LHCN-M2 (cell line): ENCODE measurements at places on chromosomes 3 and 15. TPM values are rescaled to one million over a fixed set of nuclear protein-coding genes. Genes with fewer than 3 reads are reported as not detected.

ZPLD1 gene
- 1.1 and 1.2 TPM in 2 replicates for total RNA-seq

SMAD6 gene
- 2.4 and 3.3 TPM in 2 replicates for total RNA-seq

RTP1 gene
- total RNA-seq, result not detected in 2 replicates

CCDC174 gene
- total RNA-seq, result 10.2 and 13.5 TPM in 2 replicates

GHSR gene
- not detected in 2 replicates for total RNA-seq

SNURF gene
- total RNA-seq, result 5.4 and 7.5 TPM in 2 replicates

ITPKA gene
- total RNA-seq, result 12.5 and 14.2 TPM in 2 replicates

KBTBD13 gene
- not detected in 2 replicates for total RNA-seq

ETV5 gene
- total RNA-seq, result 48.5 and 57.0 TPM in 2 replicates

MCF2L2 gene
- 0.13 and 0.23 TPM in 2 replicates for total RNA-seq

GOLGA8J gene
- not detected in 2 replicates for total RNA-seq

P2RY1 gene
- not detected in 2 replicates for total RNA-seq
